Activated T-helper 1 cell treated with anti-CD3 and anti-CD28 coated beads, Interleukin-2, amount 50 U/mL, for 16 hours (primary cell): ENCODE measurements at places on chromosomes 1 and 21.

DNA sequence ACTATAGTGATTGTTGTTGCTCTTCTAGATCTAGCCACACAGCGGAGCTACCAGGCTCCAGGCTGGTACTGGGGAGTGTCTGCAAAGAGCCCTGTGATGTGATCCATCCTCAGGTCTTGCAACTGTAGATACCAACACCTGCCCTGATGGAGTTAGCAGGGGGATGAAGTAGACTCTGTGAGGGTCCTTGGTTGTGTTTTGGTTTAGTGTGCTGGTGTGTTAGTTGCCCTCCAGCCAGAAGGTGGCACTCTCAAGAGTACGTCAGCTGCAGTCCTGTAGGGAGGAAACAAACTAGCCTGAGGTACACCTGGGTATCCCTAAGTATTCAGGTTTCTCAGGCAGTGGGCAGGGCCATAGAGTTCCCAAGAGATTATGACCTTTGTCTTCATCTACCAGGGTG is 81.2 kb upstream of the TMPRSS2 start:
- DNase-seq, result no peak

DNA sequence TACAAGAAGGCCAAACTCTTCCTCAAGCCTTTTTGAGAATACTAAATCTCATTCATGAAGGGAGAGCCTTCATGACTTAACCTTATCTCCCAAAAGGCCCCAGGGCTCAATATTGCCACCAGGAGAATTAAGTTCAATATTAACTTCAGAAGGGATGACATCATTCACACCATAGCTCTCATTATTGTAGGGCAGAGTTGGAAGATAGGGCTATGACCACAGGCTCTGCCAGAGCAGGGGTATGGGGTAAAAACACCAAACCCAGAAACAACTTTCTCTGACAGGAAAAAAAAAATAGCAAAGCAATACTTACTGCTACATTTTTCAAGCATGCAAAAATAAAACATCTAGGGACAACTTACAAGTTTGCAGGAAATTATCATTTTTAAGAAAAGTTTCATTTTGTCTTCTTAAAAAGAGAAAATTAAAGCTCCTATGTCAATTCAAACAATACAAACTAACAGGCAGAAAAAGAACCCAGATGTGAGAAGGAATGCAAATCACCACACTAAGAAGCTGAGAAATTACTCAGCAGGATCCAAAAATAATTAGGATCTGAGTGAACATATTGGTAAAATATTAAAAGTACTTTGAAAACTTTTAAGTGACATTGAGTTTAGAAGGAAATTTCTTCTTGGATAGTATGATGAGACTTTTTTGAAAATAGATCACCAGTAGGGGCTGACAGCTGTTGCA is 1156.5 kb downstream of the NCAM2 start:
- no peak for DNase-seq

GRCh38 chr21:41866274-41866809 is 12.8 kb downstream of the PRDM15 start:
- no peak for DNase-seq

- no peak for DNase-seq
Measured at GRCh38 chr21:42784276-42784675, 95.1 kb downstream of the WDR4 start.

- DNase-seq, result no peak
Measured at GRCh38 chr1:39187275-39188046, 17.0 kb upstream of the MACF1 start.

- DNase-seq, result no peak
Measured at GRCh38 chr1:25019337-25020172, 89.5 kb upstream of the RUNX3 start.

DNA sequence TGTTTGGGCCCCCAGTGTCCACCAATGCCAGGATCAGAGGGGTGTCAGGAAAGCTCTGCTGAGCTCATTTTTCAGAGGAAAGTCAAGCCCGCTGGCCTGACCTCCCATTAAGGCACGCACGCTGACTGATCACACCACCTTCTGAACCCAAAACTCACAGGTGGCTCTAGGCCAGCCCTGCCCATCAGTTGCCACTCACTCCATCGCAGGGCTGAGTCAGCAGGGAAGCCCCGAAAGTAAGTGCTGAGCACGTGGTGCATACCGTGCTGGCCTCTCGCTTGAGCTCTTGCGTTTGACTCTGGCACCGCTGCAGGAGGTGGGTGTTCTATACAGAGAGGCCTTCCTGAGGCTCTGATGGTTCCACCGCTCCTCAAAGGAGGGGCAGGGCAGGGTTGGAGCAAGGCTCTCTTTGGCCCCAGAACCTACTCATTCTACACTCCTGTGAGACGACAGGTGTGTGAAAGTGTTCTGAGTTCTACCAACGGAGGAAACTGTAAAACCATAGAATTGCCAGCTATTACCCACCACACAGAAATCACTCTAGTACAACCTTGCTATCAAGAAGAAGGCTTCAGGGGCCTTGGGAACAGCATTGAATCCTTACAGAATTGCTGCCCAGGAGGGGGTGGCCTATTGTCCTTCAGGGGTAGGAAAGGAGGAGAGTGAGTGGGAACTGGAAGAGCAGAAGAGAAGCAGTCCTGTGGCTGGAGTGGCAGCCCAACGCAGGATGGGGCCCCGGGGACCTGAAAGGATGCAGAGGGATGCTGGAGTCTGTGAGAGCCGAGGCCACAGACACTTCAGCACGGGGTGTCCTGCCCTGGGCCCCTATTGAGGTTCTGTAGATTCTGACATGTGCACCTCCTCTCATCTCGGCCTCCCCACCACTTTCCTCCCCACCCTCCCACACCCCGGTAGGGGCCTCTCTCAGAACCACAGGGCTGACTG is 214.7 kb upstream of the EDN2 start:
- DNase-seq, result no peak

- peak; percentile 13 for DNase-seq
Measured at GRCh38 chr1:160522622-160523345, at the start of gene SLAMF6. TSS of gene SLAMF6 (minus strand) at chr1:160523255. CDS start at chr1:160523192, 63 bp downstream.

DNA sequence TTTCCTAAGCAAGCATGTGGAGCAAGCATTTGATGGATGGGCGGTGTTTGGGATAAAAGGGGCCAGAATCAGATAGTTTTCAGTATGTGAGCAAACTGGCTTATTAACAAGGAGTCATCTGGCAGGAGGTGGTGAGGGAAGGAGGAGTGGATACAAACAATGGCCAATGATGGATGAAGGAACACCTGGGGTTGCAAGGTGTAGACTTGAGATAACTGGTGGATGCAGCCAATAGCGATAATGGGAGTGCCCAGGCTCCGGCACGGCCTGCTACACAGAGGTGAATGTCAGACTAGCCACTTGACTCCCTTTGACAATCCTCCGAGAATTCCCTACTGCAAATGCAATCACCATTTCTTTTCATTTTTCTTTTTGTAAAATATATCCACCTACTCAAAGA is 41.7 kb downstream of the C8B start:
- DNase-seq, result no peak

DNA sequence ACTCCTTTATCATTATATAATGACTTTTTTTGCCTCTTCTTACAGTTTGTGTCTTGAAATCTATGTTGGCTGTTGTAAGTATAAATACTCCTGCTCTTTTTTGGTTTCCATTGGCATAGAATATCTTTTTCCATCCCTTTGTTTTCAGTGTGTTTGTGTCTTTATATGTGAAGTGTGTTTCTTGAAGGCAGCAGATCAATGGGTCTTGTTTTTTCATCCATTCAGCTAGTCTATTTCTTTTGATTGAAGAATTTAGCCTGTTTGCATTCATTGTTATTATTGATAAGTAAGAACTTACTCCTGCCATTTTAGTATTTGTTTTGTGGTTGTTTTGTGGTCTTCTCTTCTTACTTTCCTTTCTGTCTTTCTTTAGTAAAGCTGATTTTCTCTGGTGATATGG is 322.8 kb downstream of the PLA2G4A start:
- DNase-seq, result no peak

DNA sequence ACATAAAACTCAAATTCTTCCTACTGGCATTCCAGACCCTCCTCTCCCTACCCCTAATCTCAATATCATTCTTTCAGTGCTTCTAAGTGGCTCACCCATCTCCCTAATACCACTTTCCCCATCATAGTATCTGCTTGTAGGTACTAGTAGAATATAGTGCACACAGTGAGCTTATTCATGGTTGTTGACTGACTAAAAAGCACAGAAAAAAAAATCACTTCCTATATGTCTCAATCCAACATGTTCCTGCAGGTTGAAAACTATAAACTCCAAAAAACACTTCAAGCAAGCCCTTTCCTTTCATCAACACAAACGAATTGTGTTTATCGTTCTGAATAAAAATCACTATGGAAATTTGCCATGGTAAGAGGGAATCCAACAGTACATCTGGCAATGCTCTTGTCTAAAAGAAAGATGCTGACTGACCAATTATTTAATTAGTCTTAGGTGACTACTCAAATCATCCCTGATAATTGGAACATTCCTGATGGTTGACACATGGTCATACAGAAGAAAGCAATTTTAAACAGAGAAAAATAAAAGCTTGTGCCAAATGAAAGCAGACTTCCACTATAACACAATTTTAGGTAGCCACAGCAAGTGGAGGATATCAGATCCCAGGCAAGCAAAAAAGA is 87.1 kb downstream of the NDUFS5 start:
- DNase-seq, result no peak

DNA sequence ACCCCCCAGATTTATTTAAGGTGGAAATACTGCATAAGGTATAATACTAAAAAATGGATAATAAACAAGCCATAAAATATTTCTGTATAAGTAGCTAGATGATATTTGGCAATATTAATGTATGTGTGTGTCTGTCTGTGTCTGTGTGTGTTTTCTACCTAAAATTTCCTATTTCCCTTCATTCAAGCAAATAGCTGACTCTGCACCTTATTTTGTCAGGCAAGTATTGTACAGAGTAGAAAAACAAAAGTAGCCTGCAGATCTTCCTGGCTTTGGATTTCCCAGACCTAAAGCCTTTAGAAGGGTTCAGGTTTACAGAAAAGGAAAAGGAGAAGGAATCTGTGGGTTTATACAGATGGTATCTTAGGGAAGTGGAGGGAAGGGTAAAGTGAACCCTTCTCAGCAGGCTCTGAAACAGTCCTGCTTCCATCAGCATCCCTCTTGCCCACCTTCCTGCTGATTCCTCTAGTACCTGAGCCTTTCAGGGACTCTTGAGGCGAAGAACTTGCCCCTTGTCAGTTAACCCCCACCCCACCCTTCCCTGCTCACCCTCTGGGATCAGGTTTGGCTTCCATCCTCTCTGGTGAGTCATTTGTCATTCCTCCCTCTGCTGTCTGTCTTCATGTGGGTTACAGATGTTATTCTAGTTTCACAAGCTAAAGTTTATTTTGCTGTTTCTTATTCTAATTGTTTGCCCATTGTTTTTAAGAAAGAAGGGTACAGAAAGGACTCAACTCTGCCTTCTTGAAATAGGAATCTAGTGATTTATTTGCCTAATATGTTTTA is 21.7 kb upstream of the RGS16 start:
- DNase-seq, result no peak

DNA sequence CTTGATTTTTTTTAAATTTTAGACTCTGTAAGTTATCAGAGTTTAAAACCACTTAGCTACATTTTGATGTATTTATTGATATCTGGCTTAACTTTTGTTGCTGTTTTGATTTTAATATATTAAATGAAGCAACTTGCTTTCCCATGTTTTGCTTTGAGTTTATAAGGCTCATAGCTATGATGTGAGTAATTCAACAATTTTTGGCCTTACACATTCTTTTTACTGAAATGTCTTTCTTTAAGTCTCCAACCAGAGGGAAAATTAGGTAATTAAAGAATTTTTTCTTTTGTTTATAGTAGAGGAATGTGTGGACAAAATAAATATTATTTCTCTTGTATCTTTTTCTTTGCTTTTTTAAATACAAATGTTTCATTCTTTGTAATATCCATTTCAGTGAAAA is 258.3 kb upstream of the ADAMTS5 start:
- DNase-seq, result no peak

- DNase-seq, result no peak
Measured at GRCh38 chr1:43034195-43034658, 75.6 kb upstream of the SLC2A1 start.

GRCh38 chr21:36155603-36156338 is 853 bp upstream of the DOP1B start:
- DNase-seq, result peak; percentile 5

DNA sequence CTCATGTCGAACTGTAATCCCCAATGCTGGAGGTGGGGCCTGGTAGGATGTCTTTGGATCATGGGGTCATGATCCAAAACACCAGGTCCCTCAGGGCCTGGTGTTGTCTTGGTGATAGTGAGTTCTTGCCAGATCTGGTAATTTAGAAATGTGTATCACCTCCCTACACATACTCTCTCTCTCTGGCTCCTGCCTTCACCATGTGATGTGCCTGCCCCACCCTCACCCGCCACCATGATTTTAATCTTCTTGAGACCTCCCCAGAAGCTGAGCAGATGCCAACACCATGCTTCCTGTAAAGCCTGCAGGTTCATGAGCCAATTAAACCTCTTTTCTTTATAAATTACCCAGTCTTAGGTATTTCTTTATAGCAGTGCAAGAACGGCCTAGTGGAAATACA is 136.4 kb downstream of the NR5A2 start:
- no peak for DNase-seq

GRCh38 chr1:235954306-235955283 is 87.9 kb upstream of the LYST start:
- DNase-seq, result no peak

DNA sequence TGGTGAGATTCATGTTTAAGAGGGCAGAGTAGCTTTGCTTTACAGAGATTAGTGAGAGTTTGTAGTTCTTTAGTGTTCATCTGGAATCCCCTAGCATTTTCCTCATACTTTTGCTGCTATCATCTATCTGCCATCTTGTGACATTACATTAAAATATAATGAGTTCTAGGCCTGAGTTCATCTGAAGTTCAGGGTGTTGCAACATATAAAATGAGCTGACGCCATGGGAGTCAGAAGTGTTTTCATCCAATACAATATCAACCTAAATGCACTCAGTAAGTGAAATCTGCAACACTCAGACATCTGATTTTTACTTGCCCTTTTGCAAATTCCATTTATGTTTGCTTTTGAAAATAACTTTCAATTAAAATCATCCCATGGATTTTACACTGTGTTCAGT is 153.8 kb downstream of the NTNG1 start:
- no peak for DNase-seq

GRCh38 chr1:50880373-50880772 is 79.7 kb downstream of the FAF1 start:
- DNase-seq, result no peak

DNA sequence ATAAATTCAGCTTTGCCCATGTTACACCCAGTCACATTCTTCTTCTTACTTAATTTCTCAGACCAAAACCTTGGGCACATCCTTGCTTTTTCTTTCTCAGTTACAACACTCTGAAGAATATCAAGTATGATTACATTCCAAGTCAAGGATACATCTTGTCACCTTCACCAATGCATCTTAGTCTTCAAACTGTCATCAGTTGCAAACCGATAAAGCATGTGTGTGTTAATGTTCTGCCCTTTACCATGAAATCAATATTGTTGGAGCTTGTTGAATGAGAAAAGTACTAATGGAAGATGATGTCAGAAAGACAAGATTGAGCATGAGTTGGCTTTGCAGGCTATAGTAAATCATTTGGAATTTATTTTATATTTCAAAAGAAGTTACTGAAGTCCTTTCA is 764.6 kb downstream of the NCAM2 start:
- no peak for DNase-seq
